ENCODE measurements at places on chromosomes 5 and 9.
A peak's percentile ranks its signal among the peaks of the same experiment; 100 is the strongest.

- no peak for DNase-seq
Measured at GRCh38 chr5:112549127-112549526, 130.1 kb upstream of the EPB41L4A start.

- no peak for DNase-seq
Measured at GRCh38 chr9:19934301-19934871, 145.5 kb upstream of the SLC24A2 start.

- DNase-seq: no peak
Measured at GRCh38 chr9:91198405-91198804, 163.3 kb downstream of the AUH start.

DNA sequence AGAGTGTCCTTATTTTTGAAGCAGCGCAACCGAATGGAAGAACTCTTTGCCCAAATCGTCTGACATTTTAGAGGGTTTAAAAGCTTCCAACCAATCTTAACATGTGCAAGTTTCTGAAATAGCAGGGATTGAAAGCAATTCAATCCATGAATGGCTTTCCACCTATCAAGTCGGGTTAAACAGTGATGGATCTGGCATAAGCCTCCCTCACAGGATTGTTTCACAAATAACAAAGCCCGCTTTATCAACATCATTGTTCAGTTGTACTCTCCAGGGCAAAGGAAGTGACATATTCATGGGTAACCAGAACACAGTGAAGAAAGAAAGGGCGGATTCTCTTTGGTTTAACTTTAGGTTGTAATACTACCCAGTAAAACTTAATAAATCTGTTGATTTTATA is 497.3 kb downstream of the MTRR start:
- no peak for DNase-seq

DNA sequence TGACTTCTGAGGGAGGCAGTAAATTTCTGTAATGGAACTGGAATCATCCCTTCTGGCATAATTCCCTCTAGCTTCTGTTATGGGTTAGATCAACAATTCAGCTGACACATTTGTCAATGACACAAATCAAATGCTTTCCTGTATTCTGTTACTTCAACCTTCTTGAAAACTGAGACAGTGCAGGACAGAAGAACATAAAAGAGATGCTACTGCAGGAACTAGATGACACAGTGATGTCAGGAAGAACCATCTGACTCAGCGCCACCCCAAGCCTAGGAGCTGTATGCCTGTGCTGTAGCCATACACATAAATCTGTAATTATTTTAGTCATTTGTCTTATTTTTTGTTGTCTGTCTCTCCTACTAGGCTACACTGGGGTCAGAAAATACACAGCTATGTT is 18.2 kb upstream of the CEP120 start:
- no peak for DNase-seq

GRCh38 chr9:20477940-20478620 is 144.2 kb downstream of the MLLT3 start:
- no peak for DNase-seq

GRCh38 chr5:137236849-137237507 is 262.1 kb downstream of the SPOCK1 start:
- DNase-seq: no peak

DNA sequence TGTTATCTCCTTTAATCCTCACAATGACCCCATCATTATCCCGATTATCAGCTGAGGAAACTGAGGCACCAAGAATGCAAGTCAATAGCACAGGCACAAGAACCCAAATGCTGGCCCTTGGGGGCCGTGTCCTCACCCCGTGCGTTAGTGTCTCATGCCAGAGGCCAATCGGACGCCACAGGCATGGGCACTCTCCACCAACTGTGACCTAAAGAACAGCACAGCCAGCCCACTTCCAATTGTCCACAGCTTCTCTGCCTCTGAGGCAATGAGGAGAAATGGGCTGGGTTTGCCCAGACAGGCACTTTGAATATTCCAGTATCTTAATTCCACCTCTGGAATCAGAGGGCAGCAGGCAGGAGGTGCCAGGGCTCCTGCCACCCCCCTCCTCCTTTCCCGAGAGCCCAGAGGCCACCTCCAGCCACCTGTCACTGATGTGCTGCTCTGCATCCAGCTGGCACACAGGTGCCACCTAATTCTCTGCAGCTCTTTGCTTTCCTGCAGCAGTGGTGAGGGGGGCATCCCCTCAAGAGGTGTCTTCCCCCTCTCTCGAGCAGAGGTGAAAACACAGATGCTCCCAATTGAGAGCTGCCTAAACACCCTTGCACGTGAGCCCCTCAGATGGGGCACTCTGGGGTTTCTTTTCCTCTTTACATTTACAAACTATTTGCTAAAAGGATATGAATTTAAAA is 107.5 kb downstream of the ROR2 start:
- DNase-seq: no peak

GRCh38 chr5:111935835-111936234 is 178.8 kb upstream of the NREP start:
- no peak for DNase-seq

- no peak for DNase-seq
Measured at GRCh38 chr5:19564036-19564435, 424.0 kb downstream of the CDH18 start.

GRCh38 chr5:96922499-96923244 is 13.2 kb upstream of the LNPEP start:
- no peak for DNase-seq

- DNase-seq: peak; percentile 0
Measured at GRCh38 chr5:169265888-169266287, 35.1 kb downstream of the SLIT3 start.

DNA sequence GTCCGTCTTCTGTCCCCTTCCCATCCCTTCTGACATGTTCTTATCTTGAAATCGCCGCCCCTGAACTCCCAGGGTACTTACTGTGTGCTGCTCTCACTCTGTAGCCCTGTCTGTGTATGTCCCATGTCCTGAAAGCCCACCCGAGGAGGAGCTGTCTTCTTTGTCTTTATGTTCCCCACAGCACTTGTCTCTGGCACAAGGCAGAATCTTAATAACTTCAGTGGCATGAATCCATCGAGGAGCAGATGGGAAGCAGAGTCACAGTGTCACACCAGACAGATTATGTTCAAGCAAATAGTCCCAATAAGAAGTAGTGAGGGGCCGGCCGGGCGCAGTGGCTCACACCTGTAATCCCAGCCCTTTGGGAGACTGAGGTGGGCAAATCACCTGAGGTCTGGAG is 29.7 kb upstream of the LTC4S start:
- DNase-seq: no peak

- no peak for DNase-seq
Measured at GRCh38 chr5:122492675-122493074, 180.6 kb downstream of the SNCAIP start.

DNA sequence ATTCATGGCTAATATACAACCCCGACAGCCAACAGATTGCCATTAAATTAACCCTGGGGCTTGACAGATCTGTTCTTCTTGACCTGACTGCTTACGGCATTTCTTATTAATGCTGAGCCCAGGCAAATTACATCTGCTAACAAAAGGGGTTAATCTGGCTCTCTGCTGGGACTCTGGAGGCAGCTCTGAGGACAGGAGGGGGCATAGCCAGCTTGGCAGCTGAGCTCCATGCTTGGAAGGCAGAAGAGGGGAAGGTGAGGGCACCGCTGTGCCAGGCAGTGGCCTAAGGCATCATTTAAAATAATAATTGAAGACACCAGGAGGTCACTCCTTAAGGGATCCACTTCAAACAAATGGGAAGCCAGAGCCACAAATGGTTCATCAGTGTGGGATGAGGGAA is 126.0 kb upstream of the GPR151 start:
- no peak for DNase-seq

DNA sequence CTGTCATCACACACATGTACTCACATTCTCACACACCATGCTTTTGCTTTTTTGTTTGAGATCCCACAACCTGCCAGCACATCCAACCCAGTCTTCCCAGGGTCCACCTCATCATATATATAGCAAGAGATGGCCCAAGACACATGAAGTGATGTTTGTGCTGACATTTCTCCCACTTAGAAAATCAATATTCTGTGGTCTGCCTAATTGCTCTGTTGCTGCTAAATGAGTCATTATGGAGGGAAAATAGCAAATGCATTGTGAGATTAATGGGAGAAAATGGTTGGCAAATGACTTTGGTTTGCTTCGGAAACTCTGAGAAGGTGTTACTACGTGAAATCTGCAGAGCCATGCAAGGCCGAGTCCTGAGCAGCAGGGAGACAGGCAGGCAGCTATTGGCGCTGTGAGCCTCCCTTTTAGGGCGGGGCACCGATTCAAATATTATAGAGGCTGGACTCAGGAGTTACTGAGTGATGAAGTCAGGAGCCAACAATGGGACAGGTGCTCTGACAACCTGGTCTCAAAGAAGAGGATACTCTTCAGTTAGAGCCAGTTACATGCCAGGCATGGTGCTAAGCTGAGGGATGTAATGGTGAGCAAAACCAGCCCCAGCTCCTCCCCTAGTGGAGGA is 62.8 kb downstream of the DAB2IP start:
- DNase-seq: no peak
